Activated gamma-delta T cell treated with Interleukin-2 at 50 U/mL for 16 hours (primary cell): ENCODE measurements at places on chromosomes 1 and 21.

DNA sequence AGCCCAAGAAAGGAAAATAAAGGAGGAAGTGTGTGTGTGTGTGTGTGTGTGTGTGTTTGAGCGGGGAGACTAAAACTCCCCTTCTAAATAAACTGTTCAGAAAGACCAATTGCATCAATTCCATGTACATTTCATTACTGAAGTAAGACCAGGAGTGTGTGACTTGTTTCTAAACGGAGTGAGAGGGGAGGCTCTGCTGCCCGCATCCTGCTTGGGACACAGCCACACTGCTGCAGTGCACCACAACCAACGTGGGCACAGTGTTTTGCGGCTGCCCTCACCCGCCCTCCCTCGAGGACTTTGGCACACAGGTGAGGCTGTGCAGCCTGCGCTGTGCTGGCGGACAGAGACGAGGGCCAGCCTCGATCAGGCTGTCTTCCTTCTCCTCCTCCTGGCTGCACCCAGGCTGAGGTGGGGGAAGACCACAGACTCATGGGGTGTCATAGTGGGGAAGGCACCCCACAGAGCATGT lies 31.0 kb upstream of the H6PD start:
- DNase-seq, result peak; percentile 14

- DNase-seq, result no peak
Observed at GRCh38 chr21:32137931-32138330, 140.9 kb downstream of the MIS18A start.

- no peak for DNase-seq
Observed at GRCh38 chr21:36628106-36628505, 70.8 kb upstream of the SIM2 start.

- DNase-seq, result no peak
Observed at GRCh38 chr1:237119091-237119490, 77.1 kb downstream of the RYR2 start.

DNA sequence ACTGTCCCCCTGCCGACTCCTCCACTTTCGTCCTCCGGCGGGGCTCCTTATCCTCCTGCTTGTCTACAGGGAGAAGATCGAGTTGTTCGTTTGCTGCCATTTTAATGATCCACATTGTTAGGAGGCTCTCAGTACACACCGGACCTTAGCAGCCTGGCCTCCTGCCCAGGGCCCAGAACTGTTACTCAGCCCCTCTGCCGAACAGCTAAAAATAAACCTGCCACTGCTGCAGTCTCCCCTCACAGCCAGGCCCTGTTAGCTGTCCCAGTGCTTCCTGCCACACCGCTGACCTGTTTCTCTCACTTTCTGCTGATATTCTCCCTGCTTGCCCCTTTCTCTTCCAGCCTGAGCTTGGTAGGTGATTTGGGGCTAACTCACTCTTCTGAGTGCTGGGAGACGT lies 8.3 kb downstream of the MAPKAPK2 start:
- no peak for DNase-seq

DNA sequence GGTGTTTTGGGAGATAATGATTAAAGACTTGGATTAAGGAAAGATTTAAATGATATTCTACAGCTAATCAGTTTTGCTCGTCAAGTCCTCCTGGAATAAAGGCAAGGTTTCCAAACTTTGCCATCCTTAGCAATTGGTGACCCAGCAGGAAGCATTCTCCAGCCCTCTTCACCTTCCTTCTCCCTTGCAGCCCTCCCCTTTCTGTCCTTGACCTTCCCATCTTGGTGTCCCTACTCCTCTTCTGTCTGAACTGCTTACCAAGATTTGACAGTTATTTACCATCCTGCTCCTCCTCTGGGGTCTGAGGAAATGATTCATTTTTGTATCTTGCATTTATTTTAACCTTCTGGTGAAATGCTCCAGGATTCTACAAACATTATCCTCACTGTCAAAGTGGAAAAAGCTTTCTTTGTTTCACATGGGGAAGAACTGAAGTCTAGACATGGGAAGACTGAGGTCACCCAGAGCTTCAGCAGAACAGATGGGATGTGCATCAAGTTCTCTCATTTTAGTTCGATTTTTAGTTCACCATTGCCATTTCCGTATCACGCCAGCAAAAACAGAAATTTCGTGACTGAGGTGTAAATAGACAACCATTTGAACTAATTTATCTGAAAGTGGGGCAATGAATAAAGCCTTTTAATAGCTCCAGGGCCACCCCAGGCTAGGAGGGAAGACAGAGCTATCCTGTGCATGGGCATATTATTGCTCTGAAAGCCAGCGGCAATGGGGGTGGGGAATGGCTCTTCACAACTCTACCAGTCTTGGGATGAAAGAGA lies 504.4 kb upstream of the PLXNA2 start:
- no peak for DNase-seq

DNA sequence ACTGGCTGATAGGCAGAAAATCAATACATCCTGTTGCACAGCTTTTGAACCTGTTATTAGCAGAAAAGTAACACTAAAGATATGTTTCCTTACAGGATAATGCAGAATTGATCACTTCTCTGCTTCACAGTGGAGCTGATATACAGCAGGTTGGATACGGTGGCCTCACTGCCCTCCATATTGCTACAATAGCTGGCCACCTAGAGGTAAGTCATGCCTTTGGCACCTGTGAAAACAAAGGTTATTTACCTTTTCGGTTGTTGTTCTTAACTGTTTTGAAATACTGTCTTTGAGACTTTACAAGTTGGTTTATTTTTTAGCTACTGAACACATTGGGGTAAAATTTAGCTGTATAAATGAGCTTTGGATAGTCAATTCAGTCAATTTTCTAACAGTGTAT lies 36.3 kb downstream of the TNNI3K start:
- DNase-seq, result no peak

GRCh38 chr1:206967096-206967849 lies 3.0 kb downstream of the FCAMR start:
- DNase-seq, result no peak

DNA sequence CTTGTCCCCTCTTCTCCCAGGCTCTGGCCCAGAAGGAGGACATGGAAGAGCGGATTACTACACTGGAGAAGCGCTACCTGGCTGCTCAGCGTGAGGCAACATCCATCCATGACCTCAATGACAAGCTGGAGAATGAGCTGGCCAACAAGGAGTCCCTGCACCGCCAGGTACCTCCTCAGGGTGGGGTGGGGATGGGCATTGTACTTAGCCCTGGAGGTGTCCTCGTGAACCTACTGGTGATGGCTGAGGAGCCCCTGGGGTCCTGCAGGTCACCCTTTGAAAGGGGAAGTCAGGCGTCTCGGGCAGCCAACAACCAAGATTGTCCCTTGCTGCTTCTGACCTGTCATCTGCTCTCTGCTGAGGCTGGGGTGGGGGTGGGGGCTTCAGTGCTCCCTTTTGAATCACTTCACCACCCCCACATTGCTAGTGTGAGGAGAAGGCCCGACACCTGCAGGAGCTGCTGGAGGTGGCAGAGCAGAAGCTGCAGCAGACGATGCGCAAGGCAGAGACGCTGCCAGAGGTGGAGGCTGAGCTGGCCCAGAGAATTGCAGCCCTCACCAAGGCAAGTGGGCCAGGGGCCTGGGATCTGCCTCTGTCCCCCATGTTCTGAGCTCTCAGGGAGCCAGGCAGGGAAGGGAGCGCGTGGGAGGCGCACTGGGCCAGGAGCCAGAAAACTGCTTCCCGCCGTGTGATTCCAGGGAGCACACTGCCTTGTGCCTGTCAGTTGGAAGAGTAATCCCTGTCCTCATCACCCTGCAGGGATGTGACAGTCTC lies 19.7 kb downstream of the PPFIA4 start:
- no peak for DNase-seq

DNA sequence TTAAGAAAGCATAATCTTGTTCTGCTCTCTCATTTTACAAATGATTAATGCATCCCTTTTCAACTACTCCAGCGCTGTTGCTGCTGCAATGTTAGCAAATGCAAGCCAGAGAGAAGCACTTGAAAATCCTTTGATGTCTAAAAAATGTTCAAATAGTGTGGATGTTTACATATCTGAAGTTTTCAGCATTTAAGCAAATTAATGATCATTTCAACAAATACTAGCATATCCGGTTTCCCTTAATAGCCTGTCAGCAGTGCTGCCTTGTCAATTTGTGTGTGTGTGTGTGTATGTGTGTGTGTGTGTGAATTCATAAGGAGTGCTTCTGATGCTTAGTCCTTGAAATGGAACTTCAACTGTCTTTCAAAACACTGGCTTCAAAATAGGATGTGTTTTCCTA lies 48.1 kb upstream of the WNT2B start:
- no peak for DNase-seq

DNA sequence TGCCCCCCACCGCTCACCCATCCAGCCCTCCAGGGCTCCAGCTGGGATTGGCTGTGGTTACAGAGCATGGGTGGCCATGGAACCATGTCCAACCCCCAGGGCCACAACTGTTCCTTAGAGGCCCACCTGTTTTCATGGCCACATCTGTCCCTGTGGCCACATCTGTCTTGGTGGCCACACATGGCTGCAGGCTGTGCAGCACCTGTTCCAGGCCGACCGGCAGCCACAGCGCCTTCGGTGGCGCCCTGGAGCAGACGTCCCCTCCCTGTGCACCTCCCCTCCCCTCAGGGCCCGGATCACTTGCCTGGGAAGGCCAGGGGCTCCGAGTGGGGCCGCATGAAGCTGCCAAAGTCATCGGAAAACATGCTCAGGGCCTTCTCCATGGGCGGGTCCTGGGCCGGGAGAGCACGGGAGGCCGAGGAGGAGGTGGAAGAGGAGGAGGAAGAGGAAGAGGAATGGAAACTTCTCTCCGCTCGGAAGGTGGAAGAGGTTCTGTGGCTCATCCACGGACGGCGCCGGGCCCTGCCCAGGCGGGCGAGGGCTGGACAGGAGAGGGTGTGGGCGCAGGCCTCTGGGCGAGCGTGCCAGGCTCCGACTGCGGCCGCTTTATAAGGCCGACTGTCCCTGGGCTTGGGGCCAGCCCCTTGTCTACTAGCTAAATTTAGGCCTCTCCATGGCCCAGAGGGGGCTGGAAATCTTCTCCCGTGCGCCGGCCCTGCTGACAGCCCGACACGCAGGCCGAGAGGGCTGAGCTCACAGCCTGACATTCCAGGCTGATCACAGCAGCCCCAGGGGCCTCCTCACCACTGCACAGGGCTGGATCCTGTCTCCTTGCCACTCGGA lies at the start of gene HSPB7:
Gene HSPB7, minus strand, starts transcription at position 583 of the 843 bp plus-strand sequence. Its CDS starts 80 bp downstream, at position 503.
- DNase-seq, result no peak

DNA sequence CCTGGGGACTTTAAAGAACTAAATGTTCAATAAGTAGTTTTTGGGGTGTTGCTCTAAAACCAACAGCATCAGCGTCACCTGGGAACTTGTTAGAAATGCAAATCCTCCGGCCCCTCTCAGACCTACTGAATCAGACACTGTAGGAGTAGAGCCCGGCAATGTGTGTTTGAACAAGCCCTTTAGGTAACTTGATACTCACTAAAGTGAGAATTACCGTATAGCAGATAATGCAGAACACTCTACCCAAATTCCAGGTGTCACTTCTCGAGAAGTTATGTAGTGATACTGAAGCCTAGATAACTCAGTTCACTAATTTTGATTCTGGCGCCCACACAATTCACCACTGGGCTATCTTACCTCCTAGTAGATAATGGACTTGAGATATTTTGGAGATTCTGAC lies 3.7 kb upstream of the DPT start:
- DNase-seq, result no peak

- DNase-seq, result no peak
Observed at GRCh38 chr1:32960819-32961355, 3.7 kb downstream of the RNF19B start.

GRCh38 chr1:88552226-88552625 lies 131.8 kb upstream of the PKN2 start:
- no peak for DNase-seq

GRCh38 chr1:115060501-115060900 lies 28.8 kb downstream of the TSPAN2 start:
- DNase-seq, result no peak
